ENCODE measurements at places on chromosomes 7 and 10. TPM values are rescaled to one million over a fixed set of nuclear protein-coding genes. Genes with fewer than 3 reads are reported as not detected.

DNA sequence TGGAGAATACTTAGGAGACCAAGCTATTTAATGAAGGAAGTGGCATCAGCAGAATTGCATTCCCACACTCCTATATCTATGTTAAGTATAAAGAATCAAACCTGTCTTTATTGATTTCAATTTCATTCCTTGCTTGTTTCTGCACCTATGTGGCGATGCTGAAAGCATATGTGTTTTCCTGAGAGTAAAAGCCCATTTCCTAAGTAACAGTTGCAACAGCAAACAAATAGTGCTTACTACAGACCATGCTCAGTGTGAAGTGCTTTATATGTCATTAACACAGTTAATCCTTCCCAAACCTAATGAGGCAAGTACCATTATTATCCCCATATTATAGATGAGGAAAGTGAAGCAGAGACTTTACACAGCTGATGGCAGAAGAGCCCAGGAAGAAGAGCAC is 552.1 kb downstream of the PARD3 start:
- H3K36me3 ChIP-seq = no peaks in the 10 kb centered on the region
- H3K27me3 ChIP-seq = peaks cover 3% of the 10 kb centered on the region
- no peak overlapping the region for H3K4me3 ChIP-seq
- no peak for DNase-seq
- H3K4me1 ChIP-seq = no peaks in the 10 kb centered on the region
- no peak overlapping the region for H3K27ac ChIP-seq

DNA sequence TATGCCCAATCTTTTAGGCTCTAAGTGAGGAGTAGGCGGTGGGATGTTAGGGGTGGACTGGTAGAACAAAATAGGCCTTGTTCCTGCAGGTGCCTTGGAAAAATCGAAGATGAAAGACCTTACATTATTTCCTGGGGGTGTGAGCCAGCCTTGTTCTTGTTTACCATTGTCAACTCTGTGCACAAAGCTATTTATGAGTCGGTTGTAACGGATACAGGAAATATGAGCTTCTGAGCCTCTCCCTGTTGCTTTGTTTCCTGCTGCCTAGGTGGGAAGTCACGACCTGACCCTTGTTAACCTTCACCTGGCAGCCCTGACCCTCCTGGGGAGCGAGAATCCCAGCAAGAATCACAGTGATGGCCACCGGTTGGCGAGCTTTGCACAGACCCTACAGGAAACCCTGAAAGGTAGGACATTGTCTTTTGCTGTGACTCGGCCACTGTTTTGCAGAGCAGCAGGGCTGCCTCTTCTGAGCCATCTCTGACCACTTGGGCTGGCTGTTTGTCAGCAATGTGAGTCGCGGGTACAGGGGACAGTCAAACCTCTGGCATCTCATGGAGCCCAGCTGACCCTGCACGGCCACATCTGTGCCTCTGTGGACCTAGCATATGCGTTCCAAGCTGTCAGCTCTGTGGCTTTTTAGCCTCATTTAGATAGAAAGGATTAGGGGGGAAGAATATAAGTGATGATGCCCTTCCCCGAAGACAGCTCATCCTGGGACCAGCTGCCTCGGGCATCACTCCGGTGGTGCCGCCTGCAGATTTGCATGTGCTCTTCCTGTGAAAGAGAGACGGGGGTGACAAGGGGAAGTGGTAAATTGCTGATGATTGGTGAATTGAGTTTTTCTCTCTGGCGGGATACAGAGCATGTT is 102.1 kb upstream of the ANLN start:
- H3K27me3 ChIP-seq = no peaks in the 10 kb centered on the region
- DNase-seq = peak; percentile 44
- H3K4me3 ChIP-seq = peak overlapping the region; percentile 67
- peaks cover 4% of the 10 kb centered on the region for H3K36me3 ChIP-seq

- no peak for DNase-seq
- H3K27me3 ChIP-seq = peaks cover 8% of the 10 kb centered on the region
- H3K36me3 ChIP-seq = no peaks in the 10 kb centered on the region
Measured at GRCh38 chr7:22319424-22320403, 37.2 kb downstream of the RAPGEF5 start.

GRCh38 chr7:96499532-96499931 is 177.6 kb upstream of the SLC25A13 start:
- H3K27me3 ChIP-seq = peaks cover 12% of the 10 kb centered on the region
- H3K4me3 ChIP-seq = no peak overlapping the region
- H3K36me3 ChIP-seq = no peaks in the 10 kb centered on the region
- no peak for DNase-seq
- H3K27ac ChIP-seq = no peak overlapping the region

DNA sequence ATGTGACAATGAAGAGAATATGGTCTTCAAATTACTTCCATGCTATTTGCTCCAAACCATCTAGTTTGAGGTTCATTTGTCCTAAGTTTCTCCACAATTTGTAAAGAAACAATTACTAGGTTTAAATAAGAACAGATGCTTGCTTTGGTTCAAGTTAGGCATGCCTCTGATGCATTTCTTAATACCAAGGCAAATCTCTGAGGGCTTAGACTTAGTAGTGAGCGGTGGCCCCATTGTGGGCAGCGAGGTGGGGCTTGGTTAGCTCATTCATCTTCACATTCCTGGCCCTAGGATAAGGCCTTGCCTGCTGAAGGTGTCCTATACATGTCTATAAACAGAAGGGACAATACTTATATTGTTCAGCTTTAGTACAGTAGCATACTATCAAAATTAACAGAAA is 52.4 kb upstream of the RHEB start:
- no peaks in the 10 kb centered on the region for H3K4me1 ChIP-seq
- no peak for DNase-seq
- no peak overlapping the region for H3K27ac ChIP-seq
- no peaks in the 10 kb centered on the region for H3K36me3 ChIP-seq

GRCh38 chr7:97731736-97732564 is at the start of gene TAC1:
TSS of gene TAC1 (plus strand) at chr7:97732086. CDS start at chr7:97732613, 527 bp downstream.
- peaks cover 7% of the 10 kb centered on the region for H3K36me3 ChIP-seq
- H3K4me3 ChIP-seq = no peak within 1 kb of the TSS
- DNase-seq = no peak
- H3K27me3 ChIP-seq = peaks cover 55% of the 10 kb centered on the region
- H3K4me1 ChIP-seq = peaks cover 14% of the 10 kb centered on the region

- H3K27me3 ChIP-seq = no peaks in the 10 kb centered on the region
- H3K4me3 ChIP-seq = no peak overlapping the region
- no peak for DNase-seq
- no peaks in the 10 kb centered on the region for H3K36me3 ChIP-seq
- H3K4me1 ChIP-seq = no peaks in the 10 kb centered on the region
Measured at GRCh38 chr10:86210416-86210815, 156.2 kb downstream of the GRID1 start.

- H3K27ac ChIP-seq = peak overlapping the region; percentile 100
- DNase-seq = peak; percentile 91
- peaks cover 78% of the 10 kb centered on the region for H3K4me1 ChIP-seq
- H3K27me3 ChIP-seq = peaks cover 15% of the 10 kb centered on the region
Measured at GRCh38 chr10:119305860-119306513, 98.6 kb downstream of the GRK5 start.

DNA sequence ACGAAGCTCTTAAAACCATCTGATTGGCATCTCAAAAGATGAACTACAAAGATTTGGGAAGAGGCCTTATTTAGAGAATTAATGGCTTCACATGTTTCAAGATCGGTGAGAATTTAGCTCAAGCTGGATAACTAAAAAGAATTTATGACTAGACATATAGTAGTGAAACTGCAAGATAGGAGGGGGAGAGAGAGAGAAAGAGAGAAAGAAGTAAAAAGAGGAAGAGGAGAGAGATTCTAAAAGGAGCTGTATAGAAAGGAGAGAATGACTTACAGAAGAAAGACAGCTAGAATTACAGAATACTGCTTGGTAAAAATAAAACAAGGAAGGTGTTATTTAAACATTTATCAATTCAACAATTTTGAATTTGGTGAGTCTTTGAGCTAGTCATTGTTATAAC is 592.3 kb downstream of the SH2D4B start:
- no peak overlapping the region for H3K4me3 ChIP-seq
- no peak overlapping the region for H3K27ac ChIP-seq
- no peaks in the 10 kb centered on the region for H3K36me3 ChIP-seq
- no peaks in the 10 kb centered on the region for H3K27me3 ChIP-seq
- H3K4me1 ChIP-seq = no peaks in the 10 kb centered on the region

- no peaks in the 10 kb centered on the region for H3K4me1 ChIP-seq
- no peak overlapping the region for H3K4me3 ChIP-seq
- peaks cover 16% of the 10 kb centered on the region for H3K27me3 ChIP-seq
- DNase-seq = no peak
- H3K27ac ChIP-seq = no peak overlapping the region
- no peaks in the 10 kb centered on the region for H3K36me3 ChIP-seq
Measured at GRCh38 chr7:95454438-95455045, 19.7 kb upstream of the PON2 start.

- H3K27me3 ChIP-seq = peaks cover 22% of the 10 kb centered on the region
- no peak overlapping the region for H3K4me3 ChIP-seq
- no peak overlapping the region for H3K27ac ChIP-seq
- H3K4me1 ChIP-seq = peaks cover 2% of the 10 kb centered on the region
Measured at GRCh38 chr7:8291397-8292141, 29.6 kb upstream of the ICA1 start.

GRCh38 chr10:63672491-63672890 is 151.3 kb downstream of the REEP3 start:
- DNase-seq = no peak
- no peaks in the 10 kb centered on the region for H3K4me1 ChIP-seq
- peaks cover 4% of the 10 kb centered on the region for H3K27me3 ChIP-seq
- H3K27ac ChIP-seq = no peak overlapping the region
- H3K4me3 ChIP-seq = no peak overlapping the region

DNA sequence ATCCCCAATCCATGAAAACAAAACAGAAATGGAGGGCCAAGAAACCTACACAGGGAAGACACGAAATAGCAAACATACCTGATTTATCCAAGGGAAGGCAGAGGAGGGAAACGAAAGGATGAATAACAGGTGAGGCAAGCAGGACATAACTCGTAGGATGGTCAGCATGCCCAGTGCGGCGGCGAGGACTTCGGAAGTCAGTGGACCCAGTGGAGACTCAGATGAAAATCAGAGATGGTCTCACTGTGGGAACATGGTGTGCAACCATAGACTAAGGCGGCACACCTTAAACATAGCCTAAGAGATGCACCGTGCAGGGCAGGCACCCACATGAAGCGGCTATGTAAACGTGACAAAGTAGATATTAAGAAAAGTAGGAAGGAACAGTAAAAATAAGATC is 157.5 kb downstream of the MGMT start:
- H3K36me3 ChIP-seq = no peaks in the 10 kb centered on the region
- H3K4me3 ChIP-seq = no peak overlapping the region
- peaks cover 9% of the 10 kb centered on the region for H3K4me1 ChIP-seq
- DNase-seq = no peak
- no peak overlapping the region for H3K27ac ChIP-seq

DNA sequence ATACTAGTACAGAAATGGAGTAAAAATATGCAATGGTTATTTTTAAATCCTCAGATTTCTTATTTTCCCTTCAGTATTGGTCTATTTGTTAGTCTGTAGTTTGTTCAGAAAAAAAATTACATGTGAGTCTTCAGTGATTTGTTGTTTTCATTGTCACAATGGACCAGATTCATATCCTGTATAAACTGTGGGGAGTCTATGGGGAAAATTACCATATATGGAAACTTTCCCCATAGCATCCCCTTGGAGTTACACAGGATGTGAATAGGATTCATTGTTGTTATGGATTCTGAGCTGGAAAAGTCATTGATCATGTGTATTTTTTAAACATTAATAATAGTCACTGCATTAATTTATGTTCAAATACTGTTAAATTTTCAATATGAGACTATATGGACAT is 72.6 kb downstream of the ST7 start:
- no peak overlapping the region for H3K27ac ChIP-seq
- peaks cover 9% of the 10 kb centered on the region for H3K4me1 ChIP-seq
- peaks cover 2% of the 10 kb centered on the region for H3K36me3 ChIP-seq
- H3K27me3 ChIP-seq = no peaks in the 10 kb centered on the region
- DNase-seq = no peak

GRCh38 chr10:11448545-11449244 is 162.8 kb downstream of the USP6NL start:
- no peak for DNase-seq
- no peak overlapping the region for H3K4me3 ChIP-seq
- H3K27me3 ChIP-seq = peaks cover 9% of the 10 kb centered on the region
- peaks cover 2% of the 10 kb centered on the region for H3K4me1 ChIP-seq
- H3K36me3 ChIP-seq = no peaks in the 10 kb centered on the region

- H3K27ac ChIP-seq = no peak overlapping the region
- peaks cover 26% of the 10 kb centered on the region for H3K27me3 ChIP-seq
- H3K4me3 ChIP-seq = no peak overlapping the region
- no peaks in the 10 kb centered on the region for H3K4me1 ChIP-seq
- no peak for DNase-seq
Measured at GRCh38 chr10:114709984-114710383, 51.9 kb upstream of the ABLIM1 start.

DNA sequence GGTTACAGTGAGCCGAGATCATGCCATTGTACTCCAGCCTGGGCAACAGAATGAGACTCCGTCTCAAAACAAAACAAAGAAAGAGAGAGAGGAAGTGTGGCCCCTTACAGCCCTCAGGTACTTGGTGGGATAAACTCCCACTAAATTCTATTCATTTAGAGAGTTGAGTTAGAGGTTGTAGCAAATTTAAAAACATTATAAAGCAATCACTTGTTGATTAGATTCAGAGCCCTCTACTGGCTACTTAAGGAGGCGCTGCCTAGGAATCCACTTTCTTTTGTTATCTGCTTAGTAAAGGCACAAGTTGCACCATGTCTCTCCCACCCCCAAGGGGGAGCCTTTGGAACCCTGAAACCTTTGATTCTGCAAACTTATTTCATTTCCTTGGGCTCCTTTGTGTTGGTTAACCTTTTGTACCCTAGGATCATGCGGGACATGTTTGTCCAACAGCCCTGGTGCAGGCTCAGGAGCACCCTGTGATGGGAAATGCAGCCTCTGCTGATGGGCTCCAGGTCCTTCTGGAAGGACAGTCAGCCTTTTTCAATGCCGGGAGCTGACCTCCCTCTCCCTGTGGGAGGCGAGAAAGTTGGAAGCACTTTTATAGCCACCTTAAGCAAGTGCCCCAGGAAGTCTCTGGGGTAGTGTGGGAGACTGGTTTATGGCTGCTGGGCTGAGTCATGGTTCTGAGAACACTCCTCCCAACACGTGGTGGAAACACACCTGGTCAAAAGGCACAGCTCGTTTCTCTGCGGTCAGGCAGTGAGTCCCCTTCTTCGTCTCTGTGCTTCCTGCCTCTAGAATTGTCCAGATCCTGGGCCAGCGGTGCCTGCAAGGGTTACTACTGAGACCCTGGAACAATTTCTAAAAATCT is 2.3 kb downstream of the HKDC1 start:
- H3K27ac ChIP-seq = peak overlapping the region; percentile 95
- peak overlapping the region; percentile 77 for H3K4me3 ChIP-seq
- H3K27me3 ChIP-seq = no peaks in the 10 kb centered on the region
- peak; percentile 89 for DNase-seq
- H3K36me3 ChIP-seq = no peaks in the 10 kb centered on the region

- no peak overlapping the region for H3K4me3 ChIP-seq
- H3K36me3 ChIP-seq = no peaks in the 10 kb centered on the region
- no peak overlapping the region for H3K27ac ChIP-seq
- no peak for DNase-seq
Measured at GRCh38 chr10:44284198-44285084, 100.5 kb downstream of the CXCL12 start.

Gene STAG3
- 16.5 TPM for total RNA-seq

Gene LRGUK
- total RNA-seq = 0.13 TPM

Gene MSS51
- total RNA-seq = 2.9 TPM

Gene SEPTIN14
- total RNA-seq = not detected

Gene PNLIPRP2
- total RNA-seq = not detected

Gene MKI67
- total RNA-seq = 368 TPM

Gene CALML5
- total RNA-seq = not detected

Gene ECHDC3
- 1.2 TPM for total RNA-seq

Gene PTPRZ1
- total RNA-seq = not detected

Gene TMEM254
- 9.6 TPM for total RNA-seq

All from activated CD8-positive, alpha-beta T cell treated with anti-CD3 and anti-CD28 coated beads, Interleukin-2, amount 10 ng/mL, durations not matched to agents 7 days and 5 days (primary cell).